ENCODE measurements at places on chromosomes 4 and X. TPM values are rescaled to one million over a fixed set of nuclear protein-coding genes. Genes with fewer than 3 reads are reported as not detected.

Gene CXCL3
- total RNA-seq = 153 TPM

Gene DCK
- 12.9 TPM for total RNA-seq

Gene KCND1
- 9.7 TPM for total RNA-seq

Gene STPG2
- total RNA-seq = not detected

Gene ANXA3
- total RNA-seq = 188 TPM

Gene ARHGAP24
- 10.2 TPM for total RNA-seq

Gene SPANXN3
- not detected for total RNA-seq

Gene ZNF674
- total RNA-seq = 7.1 TPM

Gene MAGED4
- 5.7 TPM for total RNA-seq

Gene TRIM61
- total RNA-seq = 0.45 TPM

Gene MAOB
- total RNA-seq = 56.8 TPM

Gene ATP1B4
- total RNA-seq = not detected

Gene BRS3
- not detected for total RNA-seq

Gene TMEM144
- total RNA-seq = 11.8 TPM

Gene IL13RA2
- total RNA-seq = not detected

Gene CITED1
- not detected for total RNA-seq

Gene C1QTNF7
- not detected for total RNA-seq

Gene CHIC2
- 16.5 TPM for total RNA-seq

Gene ABCG2
- total RNA-seq = 0.44 TPM

Gene STBD1
- 3.2 TPM for total RNA-seq

Gene PRR27
- not detected for total RNA-seq

Gene SCML2
- total RNA-seq = 1.4 TPM

Gene SLC16A2
- total RNA-seq = 0.76 TPM

Gene ATP2B3
- total RNA-seq = not detected

Data from Calu3 (cell line).